ENCODE measurements at places on chromosomes 3 and 15.

DNA sequence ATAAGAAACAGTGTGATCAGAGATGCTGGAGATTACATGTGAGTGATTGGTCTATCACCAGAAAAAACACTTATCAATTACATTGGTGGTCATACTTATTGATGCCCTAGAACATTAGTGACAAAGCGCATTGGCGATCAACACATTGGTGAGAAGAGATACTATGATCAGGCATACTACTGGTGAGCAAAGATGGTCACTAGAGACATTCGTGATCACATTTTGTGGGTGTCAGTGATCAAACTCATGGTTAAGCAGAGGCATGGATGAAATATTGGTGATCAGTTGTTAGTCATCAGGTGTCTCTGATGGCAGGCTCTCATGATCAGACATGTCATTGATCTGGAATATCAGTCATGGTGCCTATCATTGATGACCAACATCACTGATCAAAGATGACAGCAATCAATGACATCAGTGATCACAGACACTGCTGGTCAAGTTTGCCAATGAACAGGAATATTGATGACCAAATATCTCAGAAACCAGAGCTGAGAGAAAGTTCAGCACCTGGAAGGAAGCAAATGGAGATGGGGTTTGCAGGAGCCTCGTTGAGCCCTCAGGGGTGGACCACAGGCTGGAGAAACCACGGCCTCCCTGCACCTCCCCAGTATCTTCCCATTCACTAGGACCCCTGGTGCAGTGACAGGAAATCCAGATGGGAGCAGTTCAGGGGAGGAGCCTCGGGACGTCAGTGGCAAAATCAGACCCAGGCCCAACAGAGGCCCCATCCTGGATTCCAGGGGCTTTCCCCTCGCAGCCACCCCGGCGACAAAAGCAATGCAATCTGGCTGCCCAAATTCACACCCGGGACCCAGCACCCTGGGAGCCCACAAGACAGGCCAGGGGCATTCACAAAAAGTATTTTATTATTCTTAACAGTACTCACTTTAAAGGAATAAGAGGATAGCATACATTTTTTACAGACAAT is 12.2 kb upstream of the DNAJB8 start:
- no peak for DNase-seq

DNA sequence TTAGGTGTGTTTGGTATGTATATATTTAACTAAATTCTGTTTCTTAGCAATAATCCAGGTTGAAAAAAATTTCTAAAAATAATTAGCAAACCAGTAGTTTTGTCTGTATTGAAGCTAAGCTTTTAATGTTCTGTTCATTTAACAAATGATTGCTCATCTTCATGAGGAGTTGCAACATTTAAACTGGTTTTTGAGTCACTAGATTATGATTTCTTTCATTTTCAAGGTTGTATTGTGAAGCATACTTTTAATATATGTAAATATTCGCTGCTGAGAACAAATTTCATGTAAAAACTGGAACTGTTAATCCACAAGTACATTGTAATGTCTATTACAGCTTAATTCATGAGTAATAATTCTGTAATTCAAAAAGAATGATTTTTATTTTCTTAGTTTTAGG is 192.7 kb downstream of the MBNL1 start:
- DNase-seq: no peak

- no peak for DNase-seq
Measured at GRCh38 chr15:88645171-88646087, 6.6 kb downstream of the ISG20 start.

DNA sequence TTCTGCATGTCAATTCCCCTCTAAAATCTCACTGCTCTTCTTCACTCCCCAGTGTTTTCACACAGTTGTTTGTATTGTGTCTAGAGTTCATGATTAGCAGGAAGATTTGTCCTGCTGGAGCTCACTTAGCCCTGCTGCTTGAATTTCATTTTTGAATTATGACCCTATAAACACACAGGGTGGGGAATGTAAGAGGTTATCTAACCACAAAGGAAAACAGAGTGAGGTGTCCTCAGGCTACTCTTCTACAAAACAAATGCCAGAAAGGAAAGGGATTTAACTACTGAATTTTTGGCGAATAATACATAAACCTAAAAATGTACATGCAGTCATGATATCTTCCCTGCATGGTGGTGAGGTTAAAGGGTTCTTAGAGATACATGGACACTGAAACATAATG is 215.1 kb upstream of the CNTN4 start:
- DNase-seq: no peak

DNA sequence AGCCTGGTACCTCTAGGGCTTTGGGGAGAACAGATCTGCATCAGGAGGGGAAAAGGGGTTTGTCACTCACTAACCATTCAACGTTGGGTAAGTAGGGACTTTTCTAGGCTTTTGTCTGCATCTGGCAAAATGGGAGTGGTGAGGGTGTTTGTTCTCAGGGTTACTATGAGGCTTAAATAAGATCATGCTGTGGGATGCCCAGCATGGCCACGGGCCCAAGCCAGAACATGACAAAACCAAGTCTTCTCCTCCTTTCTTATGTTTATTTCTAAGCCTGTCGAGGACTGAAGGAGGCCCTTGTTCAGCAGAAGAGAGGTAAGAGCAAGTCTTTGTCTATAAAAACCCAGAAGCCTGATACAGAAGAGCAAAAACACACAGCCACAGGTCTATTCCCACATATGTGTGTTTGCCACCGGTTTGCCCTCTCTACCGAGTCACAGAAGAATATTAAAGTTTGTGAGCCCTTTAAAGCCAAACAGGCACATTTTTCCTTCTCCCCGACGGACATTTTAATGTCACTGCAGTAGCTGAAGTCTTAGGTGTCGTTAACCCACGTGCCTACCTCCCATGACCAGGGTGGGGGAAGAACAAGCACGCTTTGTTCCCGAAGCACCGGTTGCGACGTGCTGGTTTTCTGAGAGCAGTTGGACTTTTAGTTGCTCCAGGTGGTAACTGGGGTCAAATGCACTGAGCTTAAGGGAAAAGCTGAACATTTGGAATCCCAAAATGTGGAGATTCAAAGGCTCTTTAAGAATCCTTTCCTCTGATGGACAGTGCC is 72.1 kb downstream of the NOX5 start:
- DNase-seq: no peak

DNA sequence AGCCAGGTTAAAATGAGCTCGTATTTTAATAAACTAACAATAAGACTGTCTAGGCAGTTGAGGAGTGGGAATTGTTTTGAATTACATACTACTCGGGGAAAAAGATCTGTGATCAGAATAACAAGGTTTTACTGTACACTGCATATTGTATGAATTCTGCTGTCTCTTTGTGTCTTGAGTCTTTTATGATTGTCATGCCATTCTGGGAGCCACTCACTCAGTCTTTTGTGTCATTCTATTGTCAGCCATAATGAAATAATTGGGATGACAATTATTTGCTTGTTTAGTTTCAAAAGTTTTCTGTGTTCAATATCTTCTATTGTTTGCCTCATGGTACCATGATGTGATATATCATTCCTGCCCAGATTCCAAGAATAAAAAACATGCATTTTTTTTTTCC is 339.6 kb upstream of the TBL1XR1 start:
- no peak for DNase-seq

DNA sequence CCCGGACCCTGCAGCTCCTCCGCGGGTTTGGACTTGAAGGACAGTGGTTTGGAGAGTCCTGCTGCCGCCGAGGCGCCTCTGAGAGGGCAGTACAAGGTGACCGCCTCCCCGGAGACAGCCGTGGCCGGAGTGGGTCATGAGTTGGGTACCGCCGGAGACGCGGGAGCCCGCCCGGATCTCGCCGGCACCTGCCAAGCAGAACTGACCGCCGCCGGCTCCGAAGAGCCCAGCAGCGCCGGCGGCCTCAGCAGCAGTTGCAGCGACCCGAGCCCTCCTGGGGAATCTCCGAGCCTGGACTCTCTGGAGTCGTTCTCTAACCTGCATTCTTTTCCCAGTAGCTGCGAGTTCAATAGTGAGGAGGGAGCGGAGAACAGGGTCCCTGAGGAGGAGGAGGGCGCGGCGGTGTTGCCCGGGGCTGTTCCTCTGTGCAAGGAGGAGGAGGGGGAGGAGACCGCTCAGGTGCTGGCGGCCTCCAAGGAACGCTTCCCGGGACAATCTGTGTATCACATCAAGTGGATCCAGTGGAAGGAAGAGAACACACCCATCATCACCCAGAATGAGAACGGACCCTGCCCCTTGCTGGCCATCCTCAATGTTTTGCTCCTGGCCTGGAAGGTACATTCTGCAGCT is 634 bp downstream of the MINDY2 start:
- no peak for DNase-seq

GRCh38 chr3:167502401-167502800 is 28.6 kb upstream of the SERPINI2 start:
- DNase-seq: no peak

DNA sequence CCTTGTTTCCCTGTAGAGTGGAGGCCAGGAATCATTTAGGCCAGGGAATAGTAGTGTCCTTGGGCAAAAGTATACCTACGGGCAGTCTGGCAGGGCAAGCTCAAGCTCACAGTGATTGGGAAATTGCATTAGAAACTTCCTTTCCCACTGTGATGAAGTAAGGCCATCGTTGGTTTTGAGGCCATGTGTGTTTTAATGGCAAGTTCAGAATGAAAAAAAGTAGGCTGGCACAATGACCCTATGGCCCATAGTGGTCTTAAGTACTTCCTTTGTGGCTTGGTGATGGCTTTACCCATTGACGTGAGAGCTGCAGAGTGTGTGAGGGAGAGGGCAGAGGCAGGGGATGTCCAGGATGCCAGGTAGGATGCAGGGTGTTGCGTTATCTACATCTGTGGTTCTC is 28.8 kb downstream of the LIMD1 start:
- DNase-seq: no peak

- DNase-seq: peak; percentile 42
Measured at GRCh38 chr15:76208786-76209424, 102.4 kb downstream of the ETFA start.

DNA sequence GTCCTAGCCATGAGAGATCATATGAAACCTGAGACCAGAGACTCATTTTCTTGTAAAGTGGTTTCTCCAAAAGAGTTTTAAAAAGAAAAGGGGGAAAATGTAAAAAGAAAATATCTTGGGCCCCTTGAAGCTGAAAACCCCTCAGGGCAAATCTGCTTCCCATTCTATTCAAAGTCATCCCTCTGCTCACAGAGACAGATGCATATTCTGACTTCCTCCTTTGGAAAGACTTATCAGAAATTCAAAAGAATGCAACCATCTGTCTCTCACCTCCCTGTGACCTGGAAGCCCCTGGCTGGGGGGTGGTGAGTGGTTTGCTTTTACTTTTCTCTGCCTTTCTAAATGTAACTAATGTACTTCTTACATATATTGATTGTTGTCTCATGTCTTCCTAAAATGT is 1154.8 kb downstream of the NSUN3 start:
- no peak for DNase-seq

DNA sequence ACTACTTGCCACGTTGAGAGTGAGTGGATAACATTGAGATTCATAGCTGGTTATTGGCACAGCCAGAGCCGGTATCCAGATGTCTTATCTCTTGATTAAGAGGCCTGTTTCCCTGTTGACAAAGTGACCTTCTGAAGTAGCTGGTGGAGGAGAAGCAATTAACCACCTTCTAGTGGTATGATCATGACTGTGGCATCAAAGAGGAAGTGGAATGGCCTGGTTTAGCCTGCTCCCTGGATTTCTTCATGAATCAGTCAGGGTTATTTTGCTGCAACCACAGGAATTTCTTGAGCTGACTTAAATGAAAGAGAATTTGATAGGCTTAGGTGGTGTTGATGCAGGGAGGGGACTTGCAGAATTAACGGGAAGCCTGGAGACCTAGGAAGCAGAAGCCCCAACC is 398.3 kb downstream of the MFSD1 start:
- DNase-seq: no peak

GRCh38 chr3:56900801-56901200 is 99.1 kb upstream of the ARHGEF3 start:
- no peak for DNase-seq

- peak; percentile 79 for DNase-seq
Measured at GRCh38 chr3:195546130-195546560, 3.0 kb upstream of the PPP1R2 start.

Data from right atrium auricular region (tissue), 2 donors.